ENCODE measurements at places on chromosomes 12 and 14. TPM values are rescaled to one million over a fixed set of nuclear protein-coding genes. Genes with fewer than 3 reads are reported as not detected.

CDK4 gene
- 285 TPM for total RNA-seq

ABCC9 gene
- total RNA-seq, result not detected

PRB2 gene
- total RNA-seq, result not detected

LMO3 gene
- total RNA-seq, result not detected

GYS2 gene
- not detected for total RNA-seq

CRIP2 gene
- total RNA-seq, result 116 TPM

SIX4 gene
- 2.8 TPM for total RNA-seq

FAM161B gene
- 1.6 TPM for total RNA-seq

P2RX2 gene
- not detected for total RNA-seq

FANCM gene
- 7.1 TPM for total RNA-seq

USP5 gene
- 88.7 TPM for total RNA-seq

HSPB8 gene
- total RNA-seq, result 22.0 TPM

RAD9B gene
- total RNA-seq, result 0.46 TPM

NGB gene
- not detected for total RNA-seq

TAS2R9 gene
- not detected for total RNA-seq

PLBD1 gene
- 4.6 TPM for total RNA-seq

ERP29 gene
- total RNA-seq, result 124 TPM

HAL gene
- 0.60 TPM for total RNA-seq

SPIC gene
- not detected for total RNA-seq

TTC9 gene
- 2.8 TPM for total RNA-seq

LBHD2 gene
- not detected for total RNA-seq

CATSPERB gene
- total RNA-seq, result not detected

DYNC1H1 gene
- total RNA-seq, result 206 TPM

KSR2 gene
- 0.59 TPM for total RNA-seq

DBX2 gene
- total RNA-seq, result not detected

PSMC1 gene
- total RNA-seq, result 209 TPM

TAS2R50 gene
- not detected for total RNA-seq

BIN2 gene
- 0.09 TPM for total RNA-seq

PTPRR gene
- 0.33 TPM for total RNA-seq

PTHLH gene
- total RNA-seq, result 13.2 TPM

HHIPL1 gene
- total RNA-seq, result 0.20 TPM

STXBP6 gene
- total RNA-seq, result 1.9 TPM

CLEC6A gene
- not detected for total RNA-seq

AHNAK2 gene
- 278 TPM for total RNA-seq

RPL41 gene
- 5,970 TPM for total RNA-seq

CLEC4C gene
- not detected for total RNA-seq

CLEC7A gene
- total RNA-seq, result not detected

KRT85 gene
- not detected for total RNA-seq

CCDC175 gene
- total RNA-seq, result not detected

PSEN1 gene
- 63.9 TPM for total RNA-seq

KIF26A gene
- total RNA-seq, result 3.9 TPM

CPNE8 gene
- total RNA-seq, result 10.1 TPM

CD163 gene
- not detected for total RNA-seq

Data from A549 treated with Hydrocortisone at 1 μM for 4 hours (cell line).